Hippocampal formation (tissue), 2 donors: ENCODE measurements at places on chromosomes 1 and 21.

DNA sequence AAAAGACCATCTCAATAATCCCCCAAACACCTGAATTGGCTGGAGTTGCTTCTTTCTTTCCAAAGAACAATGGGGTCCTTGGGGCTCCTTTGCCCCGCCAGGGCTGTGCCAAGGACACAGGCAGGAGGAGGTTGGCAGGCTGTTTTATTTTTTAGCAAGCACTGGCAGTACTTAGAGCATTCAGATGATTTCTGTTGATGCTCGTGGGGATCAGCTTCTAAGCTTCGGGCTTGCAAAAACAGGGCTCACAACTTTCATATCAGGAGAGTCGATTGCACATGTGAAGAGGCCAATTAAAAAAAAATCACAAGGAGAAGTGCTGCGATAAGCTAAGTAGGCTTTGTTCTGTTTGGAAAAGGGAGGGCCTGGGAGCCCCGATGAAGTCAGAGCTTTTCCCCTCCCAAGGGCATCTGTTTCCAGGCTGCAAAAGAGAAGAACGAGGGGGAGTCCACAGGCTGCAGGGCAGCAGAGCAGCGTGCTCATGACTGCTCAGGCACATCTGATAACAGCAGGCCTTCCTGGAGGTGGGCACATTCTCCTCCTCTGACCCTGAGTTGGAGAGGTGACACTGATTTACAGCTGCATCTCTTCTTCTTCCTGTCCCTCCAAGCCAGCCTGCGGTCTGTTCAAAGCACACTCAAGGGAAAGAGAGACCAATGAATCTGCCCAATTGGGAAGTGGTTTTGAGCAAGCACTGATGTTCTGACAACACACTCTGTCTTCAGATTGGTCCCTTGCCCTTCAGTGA is 27.3 kb upstream of the BCAR3 start:
- peak; percentile 10 for DNase-seq

GRCh38 chr1:201026234-201026633 is 2.7 kb upstream of the KIF21B start:
- no peak for DNase-seq

DNA sequence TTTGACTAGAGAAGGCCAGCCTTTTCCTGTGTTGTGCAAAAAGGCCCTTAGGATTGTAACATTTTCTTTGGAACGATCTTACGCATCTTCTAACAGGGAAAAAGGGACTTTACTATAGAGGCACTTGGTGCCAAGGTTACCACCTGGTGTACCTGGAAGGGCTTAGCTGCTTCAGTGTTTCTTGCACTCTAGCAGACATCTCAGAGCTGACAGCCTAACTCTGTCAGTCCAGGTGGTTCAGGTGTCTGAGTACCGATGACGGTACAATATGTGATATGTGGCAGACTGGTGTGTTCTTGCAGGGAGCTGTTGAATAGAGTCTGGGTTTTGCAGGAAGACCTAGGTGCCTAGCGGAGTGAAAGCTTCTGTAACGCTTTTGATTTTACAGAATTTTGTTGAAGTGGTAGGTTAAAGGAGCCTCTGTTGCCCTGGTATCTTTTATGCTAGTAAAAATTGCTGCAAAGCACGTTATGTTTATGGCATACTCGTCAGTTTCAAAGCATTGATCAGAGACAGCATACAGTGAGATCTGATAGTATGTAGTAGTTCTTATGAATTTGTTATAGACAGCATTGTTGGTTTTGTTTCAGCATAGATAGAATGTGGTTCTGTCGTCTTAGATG is 1.4 kb downstream of the MAGI3 start:
- no peak for DNase-seq

- no peak for DNase-seq
These were observed 136.9 kb downstream of the CACNA1E start for GRCh38 chr1:181620183-181620582.

DNA sequence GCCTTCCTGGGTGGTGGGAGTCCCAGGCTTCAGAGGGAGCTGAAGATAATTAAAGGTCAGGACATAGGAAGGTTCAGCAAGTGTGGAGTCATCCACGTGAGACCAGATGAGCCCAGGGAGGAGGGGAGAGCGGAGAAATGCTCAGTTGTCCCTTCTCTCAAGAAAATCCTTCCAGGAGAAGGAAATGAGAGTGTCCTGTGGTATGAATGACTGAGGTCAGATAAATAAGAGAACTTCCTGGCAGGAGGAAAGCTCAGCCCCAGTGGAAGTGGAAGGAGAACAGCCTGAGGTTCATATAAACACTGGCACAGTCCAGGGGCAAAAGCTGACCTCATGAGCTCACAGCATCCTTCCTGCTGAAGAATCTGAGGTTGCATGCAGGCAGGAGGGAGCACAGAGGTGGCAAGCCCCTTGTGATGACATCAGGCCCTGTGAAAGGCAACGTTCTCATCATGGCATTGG is 97.6 kb downstream of the NAV1 start:
- DNase-seq: no peak

DNA sequence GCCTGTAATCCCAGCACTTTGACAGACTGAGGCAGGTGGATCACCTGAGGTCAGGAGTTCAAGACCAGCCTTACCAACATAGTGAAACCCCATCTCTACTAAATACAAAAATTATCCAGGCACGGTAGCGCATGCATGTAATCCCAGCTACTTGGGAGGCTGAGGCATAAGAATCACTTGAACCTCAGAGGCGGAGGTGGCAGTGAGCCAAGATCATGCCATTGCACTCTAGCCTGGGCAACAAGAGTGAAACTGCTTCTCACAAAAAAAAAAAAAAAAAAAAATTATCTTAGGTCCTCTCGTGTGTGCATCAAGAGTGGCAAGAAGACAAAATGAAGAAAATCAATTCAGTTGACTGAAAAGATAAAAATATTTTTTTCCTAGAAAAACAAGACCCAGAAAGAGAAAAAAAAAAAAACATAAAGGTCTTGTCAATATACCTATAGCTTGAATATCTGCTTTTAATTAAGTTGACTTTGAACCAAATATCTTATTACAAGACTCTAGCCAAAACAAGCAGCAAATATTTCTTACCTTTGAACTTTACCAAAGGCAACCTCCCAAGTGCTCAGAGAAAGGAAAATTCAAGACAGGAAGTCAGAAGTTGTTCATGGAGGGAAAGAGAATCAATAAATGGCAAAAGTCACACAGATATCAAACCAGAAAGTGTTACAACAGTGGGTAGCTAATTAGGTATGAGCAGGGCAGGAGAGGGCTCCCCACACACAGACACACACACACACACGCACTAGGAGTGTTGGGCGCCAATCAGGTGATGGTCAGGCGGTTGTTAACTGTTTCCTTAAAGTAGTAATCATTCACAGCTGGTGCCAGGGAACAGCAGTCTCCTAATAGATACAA is 29.6 kb downstream of the ITLN2 start:
- DNase-seq: no peak

DNA sequence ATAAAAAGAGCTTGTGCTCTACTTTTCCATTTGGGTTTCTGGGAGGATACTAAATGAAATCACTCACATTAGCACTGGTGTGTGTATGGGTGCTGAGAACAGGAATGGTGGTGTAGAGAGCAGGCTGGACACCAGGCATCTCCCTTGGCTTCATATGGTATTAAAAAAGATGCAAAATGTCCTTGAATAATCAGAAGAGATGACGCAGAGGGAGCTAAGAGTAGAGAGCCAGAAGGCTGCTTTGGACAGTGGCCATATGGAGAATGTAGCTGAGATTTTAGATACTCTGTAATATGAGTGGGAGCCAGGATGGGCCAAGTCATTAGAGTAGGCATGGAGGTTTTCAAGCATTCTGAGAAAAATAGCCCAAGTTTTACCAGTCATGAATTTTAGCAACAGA is 112.3 kb upstream of the ZRANB2 start:
- no peak for DNase-seq

GRCh38 chr1:213284626-213285025 is 233.6 kb downstream of the RPS6KC1 start:
- DNase-seq: no peak

GRCh38 chr1:53731043-53731600 is 7.8 kb downstream of the GLIS1 start:
- no peak for DNase-seq

DNA sequence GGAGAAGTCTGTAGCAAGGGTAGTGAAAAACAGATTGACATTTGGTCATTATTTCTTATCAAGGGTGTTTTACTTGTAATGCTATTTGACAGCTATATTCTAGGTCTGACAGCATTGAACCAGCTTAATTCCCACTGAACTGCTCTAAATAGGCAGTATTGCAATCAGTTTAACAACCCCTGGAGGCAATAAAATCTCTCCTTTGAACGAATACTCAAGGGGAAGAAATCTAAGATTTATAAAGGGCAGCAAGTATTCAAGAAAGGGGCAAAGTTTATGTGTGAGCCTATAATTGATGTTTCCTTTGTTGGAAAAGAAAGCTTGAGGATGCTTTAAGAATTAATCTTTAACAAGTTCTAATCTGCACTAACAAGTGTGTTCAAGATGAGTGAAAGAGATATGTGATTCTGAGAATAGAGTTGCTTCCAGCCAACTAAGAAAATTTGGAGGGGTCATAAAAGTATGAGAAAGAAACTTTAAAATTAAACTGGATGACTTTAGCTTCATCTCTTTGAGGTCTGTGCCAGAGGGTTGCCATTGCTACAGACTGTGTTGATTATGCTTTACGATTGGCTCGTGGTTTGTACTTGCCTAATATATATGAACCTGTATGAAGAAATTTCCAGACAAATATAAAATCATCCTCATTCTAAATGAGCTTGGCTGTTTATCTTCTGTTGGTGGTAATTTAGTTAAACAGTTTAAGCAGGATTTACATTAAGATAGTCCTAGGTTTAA is 72.5 kb downstream of the ZNF326 start:
- DNase-seq: no peak

DNA sequence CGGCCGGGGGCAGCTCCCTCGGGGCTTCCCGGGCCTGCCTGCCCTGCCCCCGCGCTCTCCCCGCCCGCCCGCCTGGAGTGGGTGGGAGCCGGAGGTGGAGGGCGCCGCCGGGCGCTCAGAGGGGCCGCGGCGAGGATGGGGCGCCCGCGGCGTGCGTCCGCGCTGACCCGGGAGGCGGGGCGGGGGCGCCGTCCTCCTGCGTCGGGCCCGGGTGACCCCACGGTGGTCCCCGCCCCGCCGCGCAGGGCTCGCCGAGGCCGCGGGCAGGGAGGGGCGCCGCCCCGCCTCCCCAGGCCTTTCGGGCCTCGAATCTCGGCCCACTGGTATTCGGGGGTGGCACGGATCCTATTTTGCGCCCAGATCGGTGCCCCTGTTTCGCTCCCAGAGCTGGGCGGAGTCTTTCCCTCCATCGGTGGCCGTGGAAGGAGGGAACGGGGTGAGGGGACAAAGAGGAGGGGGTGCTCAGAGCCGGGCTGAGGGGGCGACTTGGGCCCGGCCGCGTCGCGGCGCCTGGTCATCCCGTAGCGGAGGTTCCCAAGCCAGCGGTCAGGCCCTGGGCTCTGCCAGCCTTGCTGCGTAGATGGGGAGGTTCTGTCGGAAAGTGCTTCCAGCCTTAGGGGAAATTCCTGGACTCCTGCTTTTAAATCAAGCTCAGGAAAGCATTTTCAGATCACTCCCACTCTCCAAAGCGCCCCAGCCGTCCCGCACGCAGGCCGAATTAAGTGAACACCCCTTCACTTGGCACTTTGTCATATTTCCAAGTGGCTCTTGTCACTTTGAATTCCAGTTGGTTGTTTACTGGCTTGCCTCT is 545 bp downstream of the PATJ start:
- DNase-seq: peak; percentile 36

DNA sequence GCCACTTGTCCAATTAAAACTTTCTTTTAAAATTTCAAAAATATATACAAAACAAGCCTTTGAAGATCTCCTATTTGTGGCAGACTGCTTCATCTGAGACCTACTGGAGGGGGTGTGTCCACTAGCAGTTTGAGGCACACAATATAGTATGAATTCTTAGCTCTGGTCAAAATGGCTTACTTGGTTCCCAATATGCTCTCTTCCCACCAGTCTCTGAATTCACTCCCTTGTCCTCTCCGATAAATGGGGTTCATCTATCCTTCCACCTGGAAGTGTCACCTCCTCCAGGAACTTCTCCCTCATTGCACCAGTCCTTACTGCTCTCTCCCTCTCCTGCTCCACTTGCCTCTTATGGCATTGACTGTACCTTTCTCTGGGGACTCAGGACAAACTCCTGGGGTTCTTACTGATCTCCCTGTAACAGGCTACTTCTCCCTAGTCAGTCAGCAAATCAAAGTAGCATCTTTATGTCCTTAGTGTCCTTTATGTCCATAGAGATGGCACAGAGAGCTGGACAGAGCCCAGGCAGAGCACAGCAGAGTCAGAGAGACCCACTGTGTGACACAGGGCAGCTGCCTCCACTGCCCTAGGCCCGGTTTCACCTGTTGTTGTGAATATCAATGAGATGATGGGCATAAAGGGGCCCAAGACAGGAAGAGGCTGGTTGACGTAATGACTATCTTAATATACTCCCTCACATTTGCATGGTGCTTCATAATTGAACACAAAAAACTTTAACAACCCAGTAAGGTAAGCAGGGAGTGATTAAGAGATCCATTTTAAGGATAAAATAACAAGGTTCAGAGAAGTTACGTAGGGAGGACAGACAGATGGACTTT is 3.6 kb downstream of the ASAP3 start:
- no peak for DNase-seq
